ENCODE measurements at places on chromosomes 3 and 15.

DNA sequence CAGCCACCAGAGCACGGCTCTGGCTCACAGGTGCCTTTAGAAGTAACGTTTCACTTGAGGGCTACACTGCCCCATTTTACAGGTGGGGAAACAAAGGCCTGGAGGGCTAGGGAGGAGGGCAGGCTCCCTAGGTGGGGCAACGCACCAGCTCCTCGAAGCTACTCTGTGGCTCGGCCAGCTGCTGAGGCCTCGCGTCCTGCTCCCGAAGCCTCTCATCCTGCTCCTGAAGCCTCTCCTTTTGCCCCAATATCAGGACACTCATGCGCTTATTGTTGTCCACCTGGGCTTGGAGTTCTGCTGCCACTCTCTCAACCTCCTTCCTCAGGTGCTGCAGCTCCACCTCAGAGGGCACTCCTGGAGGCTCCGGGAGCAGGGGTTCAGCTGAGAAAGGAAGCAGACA lies 28.2 kb upstream of the OR4F6 start:
- no peak for DNase-seq

- no peak for DNase-seq
Observed at GRCh38 chr15:66720206-66721010, 18.4 kb downstream of the SMAD6 start.

- DNase-seq = no peak
Observed at GRCh38 chr15:67792250-67792942, 32.9 kb upstream of the SKOR1 start.

DNA sequence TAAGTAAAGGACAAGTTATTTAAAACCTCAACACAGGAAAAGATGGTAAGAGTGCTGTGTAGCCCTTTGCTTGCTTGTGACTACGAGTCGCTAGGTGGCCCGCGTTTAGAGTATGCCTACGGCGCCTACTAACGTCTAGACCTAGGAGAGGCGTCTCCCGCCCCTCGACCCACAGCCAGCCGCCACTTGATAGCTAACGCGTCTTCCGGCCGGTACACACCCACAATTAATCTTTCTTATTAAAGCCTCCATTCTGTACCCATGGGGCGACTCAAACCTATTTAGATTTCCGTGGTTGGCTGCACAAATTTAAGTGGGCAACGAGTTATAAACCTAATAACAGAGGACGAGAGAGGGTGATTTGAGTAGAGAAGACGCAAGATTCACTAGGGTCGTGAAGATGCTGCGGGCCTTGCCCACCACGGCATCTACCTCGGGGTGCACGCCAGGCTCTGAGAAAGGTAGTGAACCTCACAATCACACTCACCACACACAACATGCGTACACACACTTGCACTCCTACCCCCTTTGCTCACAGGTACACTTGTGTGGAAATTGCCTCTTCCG lies 12.0 kb downstream of the SOX2 start:
- no peak for DNase-seq

GRCh38 chr15:81095690-81096365 lies 38.2 kb upstream of the CFAP161 start:
- no peak for DNase-seq

- DNase-seq = no peak
Observed at GRCh38 chr3:76627236-76627635, 412.7 kb upstream of the ROBO2 start.

DNA sequence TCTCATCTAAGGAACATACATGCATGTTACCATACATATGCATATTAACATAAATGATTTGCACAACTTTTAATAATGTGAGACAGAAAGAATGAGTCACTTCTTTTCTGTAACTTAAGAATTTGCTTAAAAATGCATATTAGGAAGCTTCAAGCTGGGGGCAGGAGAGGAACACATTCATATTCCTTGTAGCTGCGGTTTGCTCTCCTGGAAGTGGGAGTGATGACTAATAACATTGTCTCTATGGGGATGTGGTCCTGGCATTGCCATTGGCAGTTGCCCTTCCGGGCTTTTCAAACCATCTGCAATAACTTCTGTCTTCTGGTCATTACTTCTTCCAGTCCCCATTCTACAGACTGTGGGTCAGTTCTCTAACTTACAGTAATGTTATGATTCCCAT lies 15.6 kb downstream of the CHST2 start:
- no peak for DNase-seq

DNA sequence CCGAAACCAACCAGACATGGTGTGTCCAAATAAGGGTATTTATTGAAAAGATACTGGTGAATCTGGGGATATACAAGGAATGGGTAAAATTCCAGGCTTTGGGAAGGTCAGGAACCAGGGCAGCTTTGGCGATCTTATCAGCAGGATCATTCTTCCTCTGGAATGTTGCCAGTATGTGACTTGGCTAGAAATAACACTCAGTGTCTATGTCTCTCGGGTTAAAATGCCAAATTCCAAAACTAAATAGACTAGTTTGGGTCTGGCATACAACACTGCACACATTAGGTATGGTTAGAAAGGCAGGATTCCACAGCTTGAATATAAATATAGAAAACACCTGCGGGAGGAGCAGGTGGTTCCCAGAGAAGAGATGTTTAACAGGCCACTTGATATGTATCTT lies 220.2 kb upstream of the CD96 start:
- no peak for DNase-seq

All from NAMALWA (cell line).